ENCODE measurements at places on chromosomes 1 and 21. TPM values are rescaled to one million over a fixed set of nuclear protein-coding genes. Genes with fewer than 3 reads are reported as not detected.
A peak's percentile ranks its signal among the peaks of the same experiment; 100 is the strongest.

GRCh38 chr1:22503721-22504410 lies 52.2 kb downstream of the ZBTB40 start:
- DNase-seq, result no peak

IL20 gene
- not detected for polyA plus RNA-seq

DNA sequence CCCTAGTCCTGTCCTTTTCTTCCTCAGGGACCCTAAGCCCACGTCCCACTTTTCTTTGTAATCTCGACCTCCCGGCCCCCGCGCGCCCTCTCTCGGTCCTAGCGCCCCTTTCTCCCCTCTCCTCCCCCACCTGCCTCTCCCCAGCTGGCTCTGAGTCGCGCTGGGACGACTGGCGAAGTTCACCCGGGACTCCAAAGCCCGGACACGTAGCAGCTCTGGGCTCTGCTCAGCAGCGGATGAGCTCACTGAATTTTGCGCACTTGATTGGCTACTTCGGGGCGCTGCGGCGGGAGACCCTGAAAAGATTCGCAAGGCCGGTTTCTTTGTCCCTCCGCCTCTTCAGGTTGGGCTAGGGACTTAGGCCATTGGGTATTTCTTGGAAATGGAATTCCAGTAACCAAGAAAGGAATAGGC lies 16.3 kb upstream of the ACKR1 start:
- peak; percentile 25 for DNase-seq

C1orf185 gene
- polyA plus RNA-seq, result not detected

GRCh38 chr1:179883040-179883744 lies 1.1 kb downstream of the TOR1AIP1 start:
- DNase-seq, result no peak

- DNase-seq, result no peak
These were observed 488.2 kb upstream of the PTBP2 start for GRCh38 chr1:96233422-96233821.

ERICH3 gene
- polyA plus RNA-seq, result not detected

- no peak for DNase-seq
These were observed 66.8 kb downstream of the EPB41 start for GRCh38 chr1:28981210-28981609.
